Activated T-helper 2 cell treated with anti-CD3 and anti-CD28 coated beads, Interferon-gamma antibody, Interleukin-2, Interleukin-4, amounts not matched to agents 10 μg/mL and 5 μg/mL and 100 μg/mL, durations not matched to agents 14 hours and 24 hours and 36 hours (primary cell): ENCODE measurements at places on chromosomes 7 and 10.

DNA sequence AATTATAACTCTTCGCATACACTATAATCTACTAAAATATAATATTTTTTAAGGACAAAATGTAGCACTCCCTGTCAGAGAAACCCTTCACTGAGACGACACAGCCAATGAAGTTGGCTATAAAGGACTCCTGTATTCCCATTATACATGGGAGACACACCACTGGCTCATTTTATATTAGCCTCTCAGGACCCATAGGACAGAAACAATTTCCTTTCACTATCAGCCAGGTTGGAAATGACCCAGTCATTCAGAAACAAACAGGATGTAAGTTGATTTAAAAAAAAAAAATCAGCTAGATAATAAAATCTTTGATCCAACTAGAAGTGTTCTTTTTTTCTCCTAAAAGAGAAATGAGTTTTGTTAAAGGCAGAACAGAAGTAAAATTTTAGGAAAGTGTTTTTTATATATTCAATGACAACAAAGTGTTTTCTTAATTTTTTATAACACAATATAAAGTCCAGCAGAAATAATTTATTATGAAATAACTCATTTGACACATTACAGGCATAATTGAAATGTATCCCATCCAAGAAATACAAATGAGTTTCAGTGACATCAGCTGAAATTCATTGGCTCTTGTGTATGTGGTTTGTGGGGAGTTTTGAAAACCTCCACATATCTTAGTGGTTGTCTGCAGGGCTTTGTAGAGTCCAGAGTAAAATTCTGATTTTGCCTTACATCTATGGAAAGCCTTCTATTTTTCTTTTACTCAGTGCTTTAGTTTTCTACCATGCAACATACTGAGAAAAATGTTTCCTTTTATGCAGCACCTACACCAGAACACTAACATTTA, 64.1 kb downstream of the CTTNBP2 start:
- DNase-seq: no peak

DNA sequence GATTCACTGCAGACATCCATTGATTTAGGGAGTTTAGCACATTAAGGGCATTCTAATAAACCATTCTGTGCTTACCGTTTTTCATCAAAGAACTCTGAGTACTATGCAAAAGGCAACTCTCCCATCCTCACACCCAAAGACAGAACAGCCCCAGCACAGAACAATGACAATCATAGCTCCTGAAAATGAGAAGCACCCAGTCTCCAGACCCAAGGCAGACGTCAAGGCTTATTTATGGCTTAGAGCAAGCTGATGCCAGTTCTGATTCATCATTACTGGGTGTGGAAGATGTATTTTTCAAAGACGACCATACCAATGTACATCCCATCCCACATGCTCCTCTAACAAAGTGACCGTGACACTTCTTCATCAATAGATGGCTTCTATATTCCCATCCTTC, 67.6 kb downstream of the OSBPL3 start:
- DNase-seq: no peak

- DNase-seq: no peak
Measured at GRCh38 chr10:5477948-5478693, 21.2 kb downstream of the CALML5 start.

GRCh38 chr7:41878309-41879295, 175.7 kb upstream of the INHBA start:
- DNase-seq: no peak

GRCh38 chr7:44127161-44127560, 3.8 kb upstream of the POLD2 start:
- no peak for DNase-seq

DNA sequence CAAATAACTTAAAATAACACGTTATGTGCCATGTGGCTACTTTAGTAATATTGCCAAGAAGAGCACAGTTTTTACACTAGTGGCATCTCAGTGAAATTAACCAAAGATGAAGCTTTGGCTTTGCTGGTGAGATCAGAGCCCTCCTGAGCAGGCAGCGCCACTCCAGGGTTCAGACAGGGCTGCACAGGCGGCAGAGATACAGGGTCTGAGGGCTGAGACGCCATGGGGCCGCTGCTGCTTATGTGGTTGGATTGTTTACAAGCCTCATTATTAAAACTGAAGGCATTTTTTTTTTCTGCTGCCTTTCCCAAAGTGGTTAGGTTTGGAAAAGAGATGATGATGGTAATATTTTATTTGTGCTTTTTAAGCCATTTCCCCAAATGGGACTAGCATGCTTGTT, 68.8 kb upstream of the DNAJB6 start:
- DNase-seq: no peak

DNA sequence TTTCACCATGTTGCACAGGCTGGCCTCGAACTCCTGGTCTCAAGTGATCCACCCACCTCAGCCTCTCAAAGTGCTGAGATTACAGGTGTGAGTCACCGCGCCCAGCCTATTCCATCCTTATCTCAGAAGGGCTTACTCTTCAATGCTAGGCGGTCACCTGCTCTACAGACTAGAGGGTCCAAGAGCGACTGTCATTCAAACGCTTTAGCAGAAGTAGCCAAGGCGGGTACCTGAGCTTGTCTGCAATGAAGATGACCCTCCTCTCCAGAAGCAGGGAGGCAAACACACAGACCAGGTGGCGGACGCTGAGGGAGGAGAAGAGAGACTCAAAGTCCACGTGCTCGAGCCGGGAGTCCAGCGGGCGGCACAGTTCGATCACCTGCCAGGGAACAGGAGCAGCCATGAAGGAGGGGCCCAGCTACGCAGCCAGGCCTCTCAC, 65.1 kb upstream of the MKRN1 start:
- DNase-seq: no peak

- DNase-seq: no peak
Measured at GRCh38 chr10:111354859-111355258, 278.0 kb downstream of the ADRA2A start.

DNA sequence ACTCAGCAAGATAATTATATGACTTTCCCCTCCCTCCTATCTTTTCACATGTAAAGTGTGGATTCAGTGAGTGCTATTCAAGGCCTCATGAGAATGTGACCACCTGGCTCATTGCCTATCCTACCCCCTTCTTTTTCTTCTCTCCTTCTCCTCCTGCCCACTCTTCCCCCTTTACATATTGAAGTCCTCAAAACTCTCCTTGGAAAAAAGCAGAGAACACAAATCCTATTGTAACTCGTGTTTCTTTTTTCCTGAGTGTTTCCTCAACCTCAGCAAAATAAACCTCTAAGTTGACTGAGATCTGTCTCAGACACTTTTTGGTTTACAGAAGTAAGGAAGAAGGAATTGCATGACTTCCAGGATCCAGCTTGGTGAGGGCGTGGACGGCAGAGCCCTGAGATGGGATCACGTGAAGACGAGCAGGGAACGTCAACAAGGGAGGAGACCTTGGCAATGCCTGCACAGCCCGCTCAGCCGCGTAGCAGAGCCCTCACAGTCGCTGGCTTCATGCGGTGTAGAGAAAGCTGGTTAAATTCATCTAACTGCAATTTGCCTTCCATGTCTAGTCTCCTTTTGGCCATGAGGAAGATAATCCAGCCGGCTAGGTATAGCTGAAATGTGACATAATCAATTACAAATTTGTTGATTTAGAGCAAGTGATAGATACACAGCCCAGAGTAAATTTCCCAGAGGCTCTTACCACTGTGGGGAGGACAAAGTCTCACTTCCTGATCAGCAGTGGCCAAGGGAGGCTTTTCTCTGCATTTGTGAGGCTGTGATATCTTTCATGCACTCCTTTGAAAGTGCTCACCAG, 75.7 kb downstream of the LYZL2 start:
- DNase-seq: no peak

GRCh38 chr10:18608596-18608995, 42.8 kb downstream of the NSUN6 start:
- DNase-seq: no peak

GRCh38 chr7:92584953-92585352, 5.2 kb downstream of the FAM133B start:
- DNase-seq: no peak

DNA sequence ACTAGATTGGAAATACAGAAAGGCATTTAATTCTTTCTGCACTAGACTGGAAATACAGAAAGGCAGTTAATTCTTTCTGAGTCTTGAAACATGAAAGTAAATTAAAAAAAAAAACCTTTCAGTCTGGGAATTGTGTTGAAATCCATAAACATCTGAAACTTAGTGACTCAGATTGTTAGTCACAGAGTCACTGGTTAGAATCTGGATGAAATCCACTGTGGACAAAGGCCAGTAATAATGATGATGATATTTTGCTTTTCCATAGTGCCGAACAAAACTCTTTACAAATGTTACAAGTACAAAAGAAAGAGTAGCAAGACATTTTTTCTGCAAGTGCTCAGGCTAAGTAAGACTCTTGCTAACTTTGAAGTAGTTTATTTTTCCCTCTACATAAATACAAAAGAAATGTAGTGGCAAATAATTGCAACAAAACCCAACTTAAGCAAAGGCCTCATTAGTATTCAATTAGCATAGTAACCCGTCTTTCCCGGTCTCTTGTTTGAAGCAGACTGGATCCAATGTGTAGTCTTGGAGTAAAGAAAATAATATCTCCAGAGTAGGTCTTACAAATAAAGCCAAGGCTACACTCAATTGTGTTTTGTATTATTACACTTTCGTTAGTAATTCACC, 5.8 kb upstream of the PRTFDC1 start:
- DNase-seq: no peak

DNA sequence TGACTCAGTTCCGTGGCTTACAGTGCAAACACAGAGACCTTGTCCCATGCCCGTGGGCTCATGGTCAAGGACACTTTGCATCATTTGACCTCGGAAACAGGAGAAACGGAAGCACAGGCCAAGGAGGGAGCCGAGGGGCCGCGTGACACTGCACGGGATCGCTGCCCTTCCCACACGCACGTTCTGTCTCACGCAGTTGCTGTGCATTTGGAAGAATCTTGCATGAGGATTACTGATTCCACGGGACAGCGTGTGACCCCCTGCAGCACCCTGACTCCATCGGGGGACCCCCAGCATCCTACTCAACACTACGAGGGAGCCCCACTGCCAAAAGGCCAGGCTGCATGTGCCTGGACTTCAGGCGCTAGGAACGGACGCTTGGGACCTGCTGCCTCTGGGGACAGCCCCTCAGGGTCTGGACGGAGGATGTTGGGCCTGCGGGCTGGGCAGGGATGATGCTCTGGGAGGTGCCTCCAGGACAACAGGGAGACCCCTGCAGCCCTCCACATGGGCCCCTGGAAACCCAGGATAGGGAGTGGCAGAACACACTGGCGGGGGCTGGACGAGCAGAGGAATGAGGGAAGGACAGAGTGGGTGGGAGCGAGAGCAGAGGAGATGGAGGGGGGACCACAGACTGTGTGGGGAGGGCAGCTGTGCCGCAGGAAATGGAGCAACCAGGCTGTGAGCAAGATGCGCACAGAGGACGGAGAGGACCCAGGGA, 222.2 kb downstream of the DNAJB6 start:
- no peak for DNase-seq

DNA sequence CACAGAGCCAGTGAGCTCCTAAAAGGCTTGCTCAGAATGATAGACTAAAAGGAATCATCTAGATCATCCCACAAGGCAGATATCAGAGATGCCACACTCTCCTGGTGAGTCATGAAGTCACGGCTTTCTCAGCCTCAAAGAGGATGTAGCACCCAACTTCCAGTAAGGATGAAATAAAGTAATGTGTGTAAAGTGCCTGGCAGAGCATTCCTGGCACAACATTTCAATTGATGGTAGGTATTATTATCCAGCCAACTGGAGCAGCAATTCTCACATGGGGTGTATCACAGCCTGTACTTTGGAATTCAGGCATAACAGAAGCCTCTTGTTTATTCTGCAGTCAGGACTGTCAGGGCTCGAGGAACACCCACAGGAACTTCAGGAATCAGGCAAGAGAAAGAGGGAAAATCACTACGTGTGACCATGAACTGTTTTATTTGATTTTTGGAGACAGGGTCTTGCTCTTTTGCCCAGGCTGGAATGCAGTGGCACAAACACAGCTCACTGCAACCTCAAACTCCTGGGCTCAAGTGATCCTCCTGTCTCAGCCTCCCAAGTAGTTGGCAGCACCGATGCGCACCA, 5.3 kb upstream of the NAT16 start:
- DNase-seq: no peak

DNA sequence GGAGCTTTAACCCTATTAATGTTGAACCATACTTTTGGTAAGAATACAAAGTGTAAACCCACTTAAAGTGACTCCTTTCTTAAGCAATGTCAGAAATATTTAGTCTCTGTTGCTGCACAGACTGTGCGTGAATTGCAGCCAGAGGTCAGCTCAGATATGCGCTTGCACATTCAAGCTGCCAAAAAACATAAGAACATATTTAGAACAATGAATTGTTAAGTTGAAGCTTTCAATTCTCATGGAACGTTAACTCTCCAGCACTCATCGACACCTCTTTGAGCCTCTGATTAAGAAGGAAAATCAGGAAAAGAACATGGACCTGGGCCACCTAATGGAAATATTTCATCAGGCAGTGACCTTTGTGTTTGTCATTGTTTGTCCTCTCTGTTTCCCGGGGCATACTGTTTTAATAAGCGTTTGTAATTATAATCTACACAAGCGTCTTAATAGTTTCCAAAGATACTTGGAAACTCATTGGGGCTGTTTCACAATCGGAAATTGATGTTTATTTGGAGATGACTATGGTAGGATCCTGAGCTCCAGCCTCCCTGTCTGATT, 193.0 kb upstream of the CELF2 start:
- DNase-seq: no peak
